ENCODE measurements at places on chromosomes 2 and 18. TPM values are rescaled to one million over a fixed set of nuclear protein-coding genes. Genes with fewer than 3 reads are reported as not detected.

- DNase-seq: no peak
Observed at GRCh38 chr2:63555299-63555698, 33.0 kb downstream of the WDPCP start.

- no peak for DNase-seq
Observed at GRCh38 chr18:80200932-80201672, 46.2 kb downstream of the PARD6G start.

Gene ACKR3
- 88.3 TPM for total RNA-seq

Gene UXS1
- 43.1 TPM for total RNA-seq

Gene GKN1
- total RNA-seq: not detected

GRCh38 chr18:76686737-76687231, 135.6 kb upstream of the ZNF236 start:
- peak; percentile 70 for DNase-seq

Gene PLEKHM3
- 7.9 TPM for total RNA-seq

DNA sequence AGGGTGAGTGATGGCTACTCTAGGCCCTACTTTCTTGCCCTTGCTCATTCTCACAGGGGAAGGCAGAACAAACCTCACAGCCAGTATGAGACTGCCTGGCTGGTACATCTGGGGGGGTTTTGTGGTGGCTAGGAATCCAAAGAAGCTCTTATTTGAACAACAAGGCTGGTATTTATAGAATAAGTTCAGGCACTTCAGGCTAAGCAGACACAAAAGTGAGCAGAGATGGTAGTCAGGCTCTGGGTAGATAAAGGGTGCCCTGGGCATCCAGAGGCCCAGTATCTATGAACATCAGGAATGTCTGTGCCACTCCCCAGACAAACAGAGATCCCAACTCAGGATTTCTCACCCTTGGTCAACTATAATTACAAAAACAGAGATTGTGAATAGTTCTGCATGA, 57.2 kb upstream of the RTN4 start:
- DNase-seq: no peak

DNA sequence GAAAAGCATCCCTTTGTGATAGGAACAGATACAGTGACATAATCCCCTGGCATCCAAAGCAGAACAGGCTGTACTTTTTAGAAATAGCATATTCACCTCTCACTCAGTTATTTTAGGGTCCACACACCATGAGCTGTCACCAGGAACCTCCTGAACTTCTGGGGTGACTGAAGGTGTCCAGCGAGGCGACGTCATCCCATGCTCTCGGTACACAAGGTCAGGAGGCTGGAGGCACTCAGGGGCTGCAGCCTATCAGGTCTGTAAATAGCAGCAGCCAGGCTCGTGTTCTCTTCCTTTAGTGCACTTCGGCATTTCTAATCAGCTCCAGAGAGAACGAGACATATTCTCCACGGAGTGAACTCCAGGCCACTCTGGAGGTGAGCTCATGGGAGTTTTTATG, 98.3 kb downstream of the GATA6 start:
- no peak for DNase-seq

Gene NETO1
- total RNA-seq: 19.8 TPM

Gene ZNF521
- total RNA-seq: 48.0 TPM

DNA sequence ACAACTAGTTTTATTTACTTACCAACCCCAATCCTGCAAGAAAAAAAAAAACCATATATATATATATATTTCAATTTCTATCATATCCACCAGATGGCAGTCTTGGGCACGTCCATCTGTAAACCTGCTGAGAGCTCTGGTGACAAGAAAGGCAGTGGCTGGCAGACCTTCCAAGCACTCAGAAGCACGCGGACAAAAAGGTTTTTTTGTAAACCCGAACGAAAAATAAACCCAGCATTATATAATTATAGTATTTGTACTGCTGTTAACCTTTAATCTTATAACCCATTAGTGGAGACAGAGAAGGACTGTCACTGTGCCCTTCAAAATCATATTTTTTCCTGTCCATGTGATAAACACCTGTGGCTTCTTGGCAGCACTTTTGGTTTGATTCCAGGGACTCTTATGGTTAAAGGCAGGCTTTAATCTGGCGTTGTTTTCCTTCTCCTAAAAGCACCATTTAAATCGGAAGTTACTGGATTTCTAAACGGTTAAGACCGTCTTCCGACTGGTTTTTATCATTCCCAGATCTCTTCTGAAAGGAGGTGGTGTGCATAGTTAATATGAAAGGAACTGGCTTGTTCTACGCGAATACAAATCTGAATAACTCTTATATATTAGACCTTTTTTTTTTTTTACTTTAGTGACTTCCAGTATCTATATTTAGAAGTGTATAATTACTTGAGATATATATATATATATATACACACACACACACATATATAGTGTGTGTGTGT, 31.0 kb upstream of the SLC3A1 start:
- peak; percentile 44 for DNase-seq

Gene HOXD13
- total RNA-seq: not detected

- peak; percentile 57 for DNase-seq
Observed at GRCh38 chr2:84924173-84925106, 19.0 kb downstream of the TMSB10 start.

- no peak for DNase-seq
Observed at GRCh38 chr2:216181351-216181750, 72.2 kb downstream of the XRCC5 start.

Gene PPP1R1C
- 1.2 TPM for total RNA-seq

GRCh38 chr18:13229001-13229671, 10.6 kb downstream of the LDLRAD4 start:
- no peak for DNase-seq

Gene BOLL
- total RNA-seq: not detected

Gene CEBPZOS
- 37.3 TPM for total RNA-seq

- DNase-seq: peak; percentile 86
Observed at GRCh38 chr2:201854841-201855240, 48.5 kb downstream of the CDK15 start.

Gene SUMO1
- 141 TPM for total RNA-seq

GRCh38 chr2:177917169-177917568, 155.4 kb downstream of the PDE11A start:
- no peak for DNase-seq

DNA sequence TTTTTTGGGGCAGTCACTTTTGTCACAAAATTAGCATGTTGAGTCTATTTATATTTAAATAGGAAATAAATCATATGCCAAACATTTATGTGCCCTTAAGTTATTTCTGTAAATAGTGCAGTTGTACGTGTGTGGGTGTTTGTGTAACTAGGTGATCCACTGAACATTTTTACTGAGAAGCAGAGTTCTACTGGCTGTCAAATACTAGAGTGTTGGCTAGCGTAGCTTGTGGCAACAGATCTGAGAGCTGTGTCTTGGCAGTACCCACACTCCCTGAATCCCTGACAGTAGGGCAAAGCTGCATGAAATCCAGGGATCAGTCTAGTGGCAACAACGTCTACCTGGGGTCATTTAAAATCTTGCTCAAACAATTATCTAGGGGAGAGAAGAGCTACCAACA, 273.1 kb upstream of the SLC8A1 start:
- DNase-seq: no peak

- DNase-seq: no peak
Observed at GRCh38 chr2:105802587-105802986, 57.9 kb downstream of the NCK2 start.

DNA sequence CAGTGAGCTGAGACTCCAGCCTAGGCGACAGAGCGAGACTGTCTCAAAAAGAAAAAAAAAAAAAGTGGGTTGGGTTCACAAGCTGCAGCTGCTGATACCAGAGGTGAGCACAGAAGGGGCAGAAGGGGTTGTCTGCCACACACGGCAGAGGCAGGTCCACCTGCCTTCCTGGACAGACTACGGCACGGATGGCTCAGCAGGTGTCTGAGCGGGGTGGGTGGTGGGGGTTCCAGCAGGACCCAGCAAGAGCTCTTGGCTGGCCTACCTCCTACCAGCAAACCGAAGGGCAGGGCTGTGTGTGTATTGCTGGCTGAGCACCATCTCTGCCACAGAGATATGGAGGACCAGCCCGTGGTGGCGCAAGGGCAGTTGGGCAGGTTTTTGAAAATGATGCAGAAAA, 130.4 kb upstream of the ASB18 start:
- DNase-seq: no peak

Data from astrocyte (in vitro differentiated cells and primary cell).